ENCODE measurements at places on chromosomes 7 and 10. TPM values are rescaled to one million over a fixed set of nuclear protein-coding genes. Genes with fewer than 3 reads are reported as not detected.

- DNase-seq, result peak; percentile 72
Measured at GRCh38 chr10:110535958-110536891, 31.3 kb upstream of the SMC3 start.

- DNase-seq, result no peak
Measured at GRCh38 chr10:80770239-80770638, 232.5 kb downstream of the SH2D4B start.

The STEAP4 gene
- total RNA-seq, result not detected

The UPK3BL1 gene
- total RNA-seq, result 0.37 TPM

The MLXIPL gene
- total RNA-seq, result not detected

- DNase-seq, result no peak
Measured at GRCh38 chr10:63462442-63462841, 3.3 kb downstream of the JMJD1C start.

DNA sequence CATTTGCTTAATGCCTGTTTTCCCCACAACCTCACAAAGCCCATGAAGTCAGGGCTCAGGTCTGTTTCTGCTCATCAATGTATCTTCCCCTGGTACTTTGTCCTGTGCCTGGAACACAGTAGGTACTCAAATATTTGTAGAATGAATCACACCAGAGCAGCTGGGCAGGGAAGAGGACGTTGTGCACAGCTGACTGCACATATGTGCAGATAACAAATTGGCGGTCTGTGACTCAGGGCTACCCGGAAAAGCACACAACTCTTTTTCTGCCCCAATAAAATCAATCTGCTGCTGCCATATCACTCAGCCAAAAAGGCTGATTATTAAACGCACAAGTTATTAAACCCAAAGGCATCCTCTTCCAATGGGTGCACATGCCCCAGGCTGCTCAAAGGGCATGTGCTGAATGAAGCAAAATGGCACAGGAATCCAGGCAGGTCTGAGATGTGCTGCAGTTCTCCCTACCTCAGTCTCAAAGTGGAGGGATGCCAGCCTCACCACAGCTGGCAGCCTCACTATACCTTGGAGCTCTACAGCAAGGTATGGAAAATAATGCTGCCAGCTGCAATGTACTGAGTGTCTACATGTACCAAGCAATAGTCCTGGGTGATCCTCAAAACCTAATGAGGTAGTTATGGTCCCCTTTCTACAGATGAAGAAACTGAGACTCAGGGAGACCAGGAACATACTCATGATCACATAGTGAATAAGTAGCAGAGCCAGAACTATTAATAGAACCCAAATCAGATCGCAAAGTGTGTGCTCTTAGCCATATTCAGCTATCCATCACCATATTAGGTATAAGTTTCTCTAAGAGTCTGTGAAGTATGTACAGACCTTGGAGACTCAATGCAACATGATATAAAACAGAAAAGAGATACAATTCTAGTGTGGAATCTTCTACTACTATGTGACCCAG is 43.4 kb downstream of the SORBS1 start:
- DNase-seq, result peak; percentile 10

The TUBB8 gene
- not detected for total RNA-seq

The SPOCK2 gene
- not detected for total RNA-seq

Measured in MG63 (cell line).